ENCODE measurements at places on chromosomes 4 and X. TPM values are rescaled to one million over a fixed set of nuclear protein-coding genes. Genes with fewer than 3 reads are reported as not detected.
A peak's percentile ranks its signal among the peaks of the same experiment; 100 is the strongest.

The ATP2B3 gene
- 0.09 TPM for total RNA-seq

The LDOC1 gene
- total RNA-seq = 1.8 TPM

The NKRF gene
- total RNA-seq = 5.4 TPM

The MAGEA10 gene
- not detected for total RNA-seq

The CCDC120 gene
- 0.71 TPM for total RNA-seq

The SPP1 gene
- 44.2 TPM for total RNA-seq

The ZNF630 gene
- total RNA-seq = 1.3 TPM

The MAGEB17 gene
- total RNA-seq = not detected

The COX7B2 gene
- total RNA-seq = not detected

The CSN1S1 gene
- 1.2 TPM for total RNA-seq

The ESX1 gene
- total RNA-seq = 0.05 TPM

The CTSO gene
- 8.7 TPM for total RNA-seq

DNA sequence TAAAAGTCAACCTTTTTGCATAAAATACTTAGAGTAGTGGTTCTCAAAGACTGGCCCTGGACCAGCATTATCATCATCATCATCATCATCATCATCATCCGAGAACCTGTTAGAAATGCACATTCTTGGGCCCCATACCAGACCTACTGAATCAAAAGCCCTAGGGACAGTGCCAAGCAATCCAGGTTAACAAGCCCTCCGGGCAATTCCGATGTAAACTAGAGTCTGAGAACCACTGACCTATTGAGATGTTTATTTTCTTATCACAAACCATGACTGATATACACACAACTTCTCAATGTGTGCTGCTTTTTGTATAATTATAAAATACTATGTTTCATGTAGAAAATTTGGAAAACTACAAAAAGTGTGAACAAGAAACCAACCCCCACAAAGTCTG lies 133.4 kb upstream of the GATB start:
- DNase-seq = no peak

DNA sequence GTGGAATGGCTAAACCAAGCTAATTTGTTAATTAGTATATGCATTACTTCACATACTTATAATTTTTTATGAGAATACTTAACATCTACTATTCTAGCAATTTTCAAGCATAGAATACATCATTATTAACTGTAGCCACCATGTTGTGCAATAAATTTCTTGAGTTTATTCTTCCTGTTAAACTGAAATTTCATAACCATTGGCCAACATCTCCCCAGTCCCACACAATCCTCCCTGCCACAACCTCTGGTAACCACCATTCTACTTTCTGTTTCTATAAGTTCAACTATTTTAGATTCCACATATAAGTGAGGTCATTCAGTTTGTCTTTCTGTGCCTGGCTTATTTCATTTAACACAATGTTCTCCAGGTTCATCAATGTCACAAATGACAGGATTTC lies 208.5 kb downstream of the PPP4R3C start:
- DNase-seq = no peak

DNA sequence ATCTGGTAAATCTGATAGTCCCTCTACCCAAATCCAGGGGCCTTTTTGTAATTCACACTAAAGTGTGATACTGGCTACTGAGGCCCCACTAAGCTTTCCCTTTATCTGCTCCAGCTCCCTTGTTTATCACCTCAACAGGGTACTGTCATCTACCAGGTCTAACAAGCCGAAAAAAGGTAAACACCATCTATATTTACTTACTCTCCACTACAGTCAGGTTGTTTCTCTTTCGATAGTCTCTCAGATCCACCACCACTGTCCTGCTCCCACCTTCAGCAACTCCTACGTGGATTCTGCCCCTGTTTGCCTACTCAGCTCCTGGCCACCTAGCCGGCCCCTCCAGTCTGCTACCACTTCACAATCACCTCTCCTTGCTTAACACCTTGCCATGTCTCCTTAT lies 3.3 kb downstream of the ITIH6 start:
- no peak for DNase-seq

- DNase-seq = no peak
These were observed 351.0 kb upstream of the NR3C2 start for GRCh38 chr4:148793221-148793620.

DNA sequence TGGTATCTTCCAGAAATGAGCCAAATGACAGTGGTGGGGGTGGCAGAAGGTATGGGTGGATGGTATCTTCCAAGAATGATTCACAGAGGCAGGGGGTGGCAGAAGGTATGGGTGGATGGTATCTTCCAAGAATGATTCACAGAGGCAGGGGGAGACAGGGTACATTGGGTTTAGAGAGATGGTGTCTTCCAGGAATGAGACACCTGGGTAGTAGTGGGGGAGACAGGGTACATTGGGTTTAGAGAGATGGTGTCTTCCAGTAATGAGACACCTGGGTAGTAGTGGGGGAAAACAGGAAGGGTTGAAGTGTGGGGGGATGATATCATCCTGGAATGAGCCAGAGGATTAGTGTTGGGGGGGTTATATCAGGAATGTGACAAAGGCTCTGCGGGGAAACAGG lies 62.0 kb downstream of the MAOA start:
- no peak for DNase-seq

DNA sequence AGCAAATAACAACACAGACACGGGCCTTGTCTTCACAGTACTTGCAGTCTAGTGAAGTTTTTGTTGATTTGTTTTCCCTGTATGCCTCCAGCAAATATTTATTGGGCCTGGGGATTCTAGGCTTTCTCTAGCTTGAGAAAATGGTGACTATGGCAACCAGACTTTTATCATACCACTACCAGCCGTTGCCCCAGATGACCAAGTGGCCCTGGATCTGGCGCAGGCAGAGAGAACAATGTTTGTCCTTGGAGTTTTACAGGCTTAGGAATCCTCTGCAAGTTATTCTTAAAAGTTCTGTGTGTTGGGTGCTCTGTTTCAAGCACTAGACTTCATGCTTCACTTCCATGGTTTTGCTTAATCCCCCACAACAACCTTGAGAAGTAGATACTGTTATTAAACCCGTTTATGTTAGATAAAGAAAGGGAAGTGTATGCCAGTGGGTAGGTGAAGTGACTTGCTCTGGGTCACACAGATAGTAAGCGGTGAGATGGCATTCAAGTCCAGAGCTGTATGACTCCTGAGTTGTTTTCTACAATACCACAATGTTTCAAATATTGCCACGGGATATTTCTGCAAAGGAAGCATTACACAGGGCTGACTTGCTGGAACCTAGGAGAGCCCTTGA lies 94.6 kb downstream of the AKAP4 start:
- DNase-seq = no peak

- no peak for DNase-seq
These were observed 39.8 kb upstream of the KLHL13 start for GRCh38 chrX:118156254-118156952.

DNA sequence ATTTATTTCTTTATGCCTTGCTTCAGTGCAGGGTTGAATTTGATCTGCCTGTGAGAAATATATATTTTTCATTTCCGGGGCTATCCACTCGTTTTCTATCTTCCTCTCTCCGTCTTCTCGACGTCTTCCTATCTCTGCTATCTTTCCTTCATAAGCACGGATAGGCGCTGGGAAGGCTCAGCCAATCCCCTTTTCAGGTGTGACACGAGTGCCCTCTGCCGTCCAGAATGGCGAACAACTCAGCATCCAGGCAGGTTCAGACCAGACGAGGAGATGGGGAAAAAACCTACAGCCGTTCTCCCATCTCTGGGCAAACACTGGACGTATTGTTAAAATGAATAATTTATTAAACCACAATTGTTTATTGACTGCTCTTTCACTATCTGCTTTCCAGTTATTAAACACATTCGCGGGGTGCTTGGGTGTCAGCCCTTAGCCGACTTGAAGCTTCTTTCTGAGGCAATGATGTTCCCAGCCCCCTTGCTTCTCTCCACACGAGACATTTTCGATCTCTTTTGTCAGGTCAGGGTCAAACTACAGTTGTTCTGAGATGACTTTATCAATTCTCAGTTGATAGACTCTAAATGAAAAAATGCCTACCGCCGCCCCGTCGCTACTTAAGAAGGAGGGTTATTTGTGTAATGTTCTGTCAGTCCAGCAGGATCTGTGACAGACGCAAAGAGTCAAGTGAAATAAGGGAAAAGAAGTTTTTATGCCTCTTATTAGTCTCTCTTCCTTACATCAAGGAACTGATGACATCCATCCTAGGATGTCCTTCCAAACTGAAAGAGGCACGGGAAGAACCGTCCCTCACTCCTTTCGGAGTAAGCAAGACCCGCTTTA lies 96.3 kb upstream of the NOCT start:
- no peak for DNase-seq

DNA sequence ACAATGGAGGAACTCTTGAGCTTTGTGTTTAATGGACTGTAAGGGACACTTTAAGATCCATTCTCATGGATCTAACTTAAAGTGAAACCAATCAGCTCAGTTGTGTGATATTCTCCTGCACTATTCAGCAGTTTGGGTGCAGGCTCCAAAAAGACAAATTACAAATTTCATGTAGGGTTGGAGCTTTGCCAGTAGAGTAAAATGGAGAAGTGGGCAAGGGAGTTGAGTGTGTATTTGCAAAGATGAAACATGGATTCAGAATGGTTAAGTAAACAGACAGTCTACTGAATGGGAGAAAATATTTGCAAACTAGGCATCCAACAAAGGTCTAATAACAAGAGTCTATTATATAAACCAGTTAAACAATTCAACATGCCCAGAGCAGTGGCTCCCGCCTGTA lies 21.2 kb upstream of the MID2 start:
- DNase-seq = no peak

- no peak for DNase-seq
These were observed 91.6 kb upstream of the NMU start for GRCh38 chr4:55727746-55728145.

DNA sequence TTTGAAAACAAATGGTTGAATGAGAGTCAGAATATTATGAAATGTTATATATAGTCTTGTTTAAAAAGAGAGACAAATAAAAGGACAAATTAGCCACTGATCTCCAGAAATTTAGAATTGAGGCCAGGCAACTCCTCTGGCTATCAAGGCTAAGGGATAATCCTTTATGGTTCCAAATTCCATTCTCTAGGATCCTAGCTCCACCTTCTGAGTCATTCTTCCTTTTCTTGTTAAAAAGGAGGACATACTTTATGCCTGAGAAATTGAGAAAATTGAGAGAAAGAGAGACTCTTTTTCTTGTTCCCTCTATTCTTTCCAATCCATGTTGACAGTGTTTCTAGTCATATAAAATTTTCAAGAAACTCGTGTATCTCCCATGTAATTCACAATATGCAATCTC lies 1299.5 kb downstream of the FSTL5 start:
- DNase-seq = no peak

- no peak for DNase-seq
These were observed 772.7 kb downstream of the STPG2 start for GRCh38 chr4:97370568-97370967.

DNA sequence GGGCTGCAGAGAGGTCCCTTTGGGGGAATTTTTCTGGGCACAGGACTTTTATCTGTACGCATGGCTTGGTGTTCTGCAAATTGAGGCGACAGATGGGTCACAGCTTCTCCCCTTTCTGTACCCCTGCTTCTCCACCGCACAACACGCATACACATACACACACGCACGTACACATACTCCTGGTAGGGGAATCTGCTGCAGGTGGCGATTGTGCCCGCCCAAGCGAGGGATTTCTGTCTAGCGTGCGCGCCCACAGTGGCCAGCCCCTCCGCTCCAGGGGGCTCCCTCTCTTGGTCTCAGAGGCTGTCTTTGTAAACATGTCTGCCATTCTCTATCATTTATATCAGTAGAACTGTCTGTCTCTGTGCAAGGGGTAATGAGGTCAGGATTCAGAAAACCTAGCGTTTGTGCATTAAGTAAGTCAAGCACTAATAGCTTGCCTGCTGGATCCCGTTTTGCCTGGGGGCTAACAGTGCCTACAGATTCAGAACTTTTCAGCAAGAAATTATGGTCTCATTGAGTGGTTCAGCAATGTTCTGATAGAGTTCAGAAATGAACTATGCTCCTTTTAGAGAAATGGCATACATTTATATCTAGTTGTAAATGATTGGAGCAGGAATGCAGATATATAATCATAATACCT lies 2.2 kb downstream of the GRID2 start:
- DNase-seq = no peak

DNA sequence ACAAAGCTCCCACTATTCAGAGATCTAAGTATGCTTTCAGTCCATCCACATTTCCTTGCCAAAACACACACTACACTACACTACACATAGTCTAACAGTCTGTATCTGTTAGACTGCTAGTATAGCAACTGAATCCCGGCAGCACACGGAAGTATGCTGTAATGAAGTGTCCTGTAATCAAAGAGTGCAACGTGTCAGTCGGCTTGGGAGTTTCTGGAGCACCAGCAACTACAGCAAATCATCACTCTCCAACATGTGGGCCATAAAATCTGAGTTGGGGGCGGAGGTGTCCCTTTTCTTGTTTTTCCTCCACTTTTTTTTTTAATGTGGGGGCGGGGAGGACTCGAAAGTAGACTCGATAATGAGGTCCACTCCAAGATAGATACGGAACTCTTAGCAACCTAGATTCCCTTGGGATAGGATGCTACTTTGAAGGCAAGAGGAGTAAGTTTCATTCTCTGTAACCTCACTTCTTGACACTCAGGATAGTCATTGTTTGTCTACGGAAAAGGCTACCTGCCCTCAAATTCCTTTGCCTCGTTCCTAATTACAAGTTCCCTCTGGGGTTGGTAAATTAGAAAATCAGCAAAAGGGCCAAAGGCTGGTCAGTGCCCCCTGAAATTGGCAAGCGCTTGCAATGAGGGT lies 722 bp downstream of the SLC10A7 start:
- peak; percentile 20 for DNase-seq

DNA sequence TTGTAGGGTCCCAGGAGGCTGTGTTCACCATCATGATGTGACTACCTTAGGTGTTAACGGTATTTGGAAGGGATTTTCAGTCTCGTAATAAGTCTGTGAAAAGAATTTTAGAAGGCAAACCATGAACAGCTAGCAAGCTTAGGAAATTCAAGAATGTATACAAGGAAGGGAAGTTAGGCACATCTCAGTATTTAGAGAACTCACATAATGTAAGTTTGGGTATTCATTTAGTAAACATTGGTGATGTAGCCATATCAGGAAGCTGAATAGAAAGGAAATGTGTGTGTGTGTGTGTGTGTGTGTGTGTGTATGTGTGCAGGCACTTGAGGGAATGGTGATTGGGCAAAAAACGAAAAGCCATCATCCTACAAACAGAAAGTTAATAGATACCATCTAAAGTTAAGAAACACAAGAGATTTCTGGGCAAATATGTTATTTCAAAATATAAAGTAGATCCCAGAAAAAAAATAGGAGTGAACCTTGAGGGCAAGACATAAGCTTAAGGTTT lies 34.7 kb upstream of the PRKX start:
- DNase-seq = no peak

- DNase-seq = no peak
These were observed 76.0 kb upstream of the FAM47B start for GRCh38 chrX:34866646-34867045.

GRCh38 chr4:12050357-12050756 lies 621.7 kb upstream of the HS3ST1 start:
- no peak for DNase-seq

GRCh38 chrX:135347381-135348016 lies 38.2 kb downstream of the ETDC start:
- DNase-seq = no peak

- no peak for DNase-seq
These were observed 10.1 kb downstream of the SNX12 start for GRCh38 chrX:71057848-71058530.

- DNase-seq = no peak
These were observed 864.3 kb upstream of the AGA start for GRCh38 chr4:178306565-178306964.
